ENCODE measurements at places on chromosomes 13 and 19. TPM values are rescaled to one million over a fixed set of nuclear protein-coding genes. Genes with fewer than 3 reads are reported as not detected.

The USHBP1 gene
- 2.2 TPM for total RNA-seq

The FKRP gene
- 10.9 TPM for total RNA-seq

The PPP2R1A gene
- 274 TPM for total RNA-seq

The SH2D3A gene
- 40.5 TPM for total RNA-seq

The DENND1C gene
- 4.1 TPM for total RNA-seq

The SSC5D gene
- total RNA-seq: 35.0 TPM
